ENCODE measurements at places on chromosomes 3 and 15. TPM values are rescaled to one million over a fixed set of nuclear protein-coding genes. Genes with fewer than 3 reads are reported as not detected.
A peak's percentile ranks its signal among the peaks of the same experiment; 100 is the strongest.

DNA sequence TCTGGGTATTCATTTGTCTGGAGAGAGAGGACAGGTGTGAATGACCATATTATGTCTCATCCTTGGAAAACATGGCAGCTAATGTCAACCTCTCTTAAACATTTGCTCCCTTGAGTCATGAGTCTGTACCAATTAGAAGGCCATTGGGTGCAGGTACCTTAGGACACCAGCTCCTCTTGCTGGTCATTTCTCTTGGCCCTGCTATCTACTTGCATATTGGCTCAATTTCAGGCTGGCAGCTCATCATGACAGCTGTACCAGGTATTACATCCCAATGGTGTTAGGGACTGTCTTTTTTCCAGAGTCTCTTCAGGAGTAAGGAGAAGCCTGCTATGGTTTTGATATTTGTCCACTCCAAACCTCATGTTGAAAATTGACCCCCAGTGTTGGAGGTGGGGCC, 92.2 kb upstream of the ANKRD28 start:
- H3K27me3 ChIP-seq, result no peaks in the 10 kb centered on the region
- no peak overlapping the region for H3K27ac ChIP-seq
- no peaks in the 10 kb centered on the region for H3K36me3 ChIP-seq
- no peak for DNase-seq

GRCh38 chr3:28317438-28318022, 31.0 kb upstream of the ZCWPW2 start:
- H3K36me3 ChIP-seq, result peaks cover 17% of the 10 kb centered on the region
- peaks cover 21% of the 10 kb centered on the region for H3K4me1 ChIP-seq
- peak; percentile 40 for DNase-seq
- H3K27me3 ChIP-seq, result no peaks in the 10 kb centered on the region
- H3K27ac ChIP-seq, result no peak overlapping the region

DNA sequence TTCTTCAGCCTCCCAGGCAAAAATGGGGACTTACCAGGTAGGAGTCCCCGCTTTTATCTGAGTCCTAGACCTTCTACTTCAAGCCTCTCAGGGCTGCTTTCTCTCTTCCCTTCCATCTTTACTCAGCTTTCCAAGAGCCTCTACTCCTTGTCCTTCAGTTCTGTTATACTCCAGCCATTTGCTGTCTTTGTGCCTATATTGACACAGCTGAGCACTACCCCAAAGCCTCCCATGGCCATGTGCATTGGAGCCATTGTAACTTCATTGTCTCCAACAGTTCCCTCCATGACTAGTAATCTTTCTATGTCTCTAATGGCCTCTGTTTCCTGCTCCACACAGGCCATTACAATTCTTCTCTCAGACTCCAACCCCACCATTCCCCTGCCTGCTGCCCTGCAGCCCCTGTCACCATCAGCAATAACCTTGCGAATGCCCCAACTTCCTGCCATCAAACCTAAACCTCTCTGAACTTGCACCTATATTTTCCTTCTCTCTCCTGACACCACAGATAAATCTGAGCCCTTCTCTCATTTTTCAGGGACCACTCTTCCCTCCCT, 77.9 kb upstream of the ADPGK start:
- peaks cover 7% of the 10 kb centered on the region for H3K27me3 ChIP-seq
- H3K4me1 ChIP-seq, result no peaks in the 10 kb centered on the region
- no peak overlapping the region for H3K27ac ChIP-seq

- no peaks in the 10 kb centered on the region for H3K36me3 ChIP-seq
- no peak overlapping the region for H3K27ac ChIP-seq
- peaks cover 19% of the 10 kb centered on the region for H3K27me3 ChIP-seq
- DNase-seq, result no peak
Measured at GRCh38 chr3:11721479-11721878, 77.8 kb upstream of the VGLL4 start.

The TJP1 gene
- total RNA-seq, result not detected

- DNase-seq, result no peak
- no peak overlapping the region for H3K27ac ChIP-seq
- H3K27me3 ChIP-seq, result peaks cover 2% of the 10 kb centered on the region
- peaks cover 4% of the 10 kb centered on the region for H3K4me1 ChIP-seq
- no peaks in the 10 kb centered on the region for H3K36me3 ChIP-seq
Measured at GRCh38 chr3:13145131-13145825, 72.0 kb upstream of the IQSEC1 start.

The LRRC31 gene
- total RNA-seq, result not detected

The GP9 gene
- total RNA-seq, result not detected
